ENCODE measurements at places on chromosomes 2 and 18.

DNA sequence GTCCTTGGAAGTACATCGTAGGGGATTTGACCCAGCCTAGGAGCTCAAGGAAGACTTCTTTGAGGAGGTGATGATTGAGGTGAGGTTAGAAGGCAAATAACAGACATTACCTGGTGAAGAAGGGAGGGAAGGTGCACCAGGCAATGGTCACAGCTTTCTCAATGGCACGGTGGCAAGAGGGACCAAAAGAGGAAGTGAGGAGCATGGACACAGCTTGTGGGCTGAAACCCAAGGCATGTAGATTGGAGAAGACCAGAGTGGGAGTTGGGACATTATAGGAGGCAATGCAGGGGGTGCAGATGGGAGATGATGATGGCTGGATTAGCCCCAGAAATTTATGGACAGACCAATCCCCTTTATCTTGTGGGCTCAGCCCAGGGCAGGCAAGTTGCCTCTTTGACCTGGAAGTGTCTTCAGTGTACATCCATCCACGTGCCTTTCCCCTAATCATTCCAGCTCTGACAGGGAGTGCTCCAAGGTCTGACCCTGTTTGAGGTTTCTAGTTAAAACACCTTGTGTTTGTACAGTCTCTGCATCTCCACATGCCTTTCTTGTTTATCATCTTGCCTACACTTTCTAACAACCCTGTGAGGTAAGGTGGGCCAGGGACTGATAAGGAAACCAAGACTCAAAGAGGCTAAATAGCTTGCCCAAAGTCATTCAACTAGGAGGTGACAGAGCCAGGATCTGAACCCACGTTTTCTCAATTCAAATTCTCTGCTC, 59.1 kb downstream of the NRP2 start:
- DNase-seq, result no peak

DNA sequence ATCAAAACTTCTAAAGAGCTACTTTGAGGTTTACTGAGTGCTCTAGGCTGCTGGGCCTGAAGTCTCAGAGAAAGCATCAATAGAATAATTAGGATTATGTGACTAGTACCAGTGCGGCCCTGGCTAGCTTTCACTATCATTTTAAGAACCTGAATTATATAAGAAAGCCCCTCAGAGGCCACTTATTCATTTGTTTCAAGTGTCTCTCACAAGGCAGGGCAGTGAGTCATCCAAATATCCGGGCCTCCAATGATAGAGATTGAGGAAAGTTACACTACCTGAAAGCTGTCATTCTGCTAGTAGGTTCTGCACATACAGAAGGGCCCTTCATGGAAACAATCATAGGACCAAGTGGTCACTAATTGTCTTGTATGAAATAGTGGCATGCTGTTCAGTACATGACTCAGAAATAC, 193.1 kb downstream of the L3MBTL4 start:
- DNase-seq, result no peak

GRCh38 chr18:54750350-54750749, 77.9 kb upstream of the RAB27B start:
- no peak for DNase-seq

- no peak for DNase-seq
Observed at GRCh38 chr18:8962855-8963635, 139.5 kb upstream of the NDUFV2 start.

DNA sequence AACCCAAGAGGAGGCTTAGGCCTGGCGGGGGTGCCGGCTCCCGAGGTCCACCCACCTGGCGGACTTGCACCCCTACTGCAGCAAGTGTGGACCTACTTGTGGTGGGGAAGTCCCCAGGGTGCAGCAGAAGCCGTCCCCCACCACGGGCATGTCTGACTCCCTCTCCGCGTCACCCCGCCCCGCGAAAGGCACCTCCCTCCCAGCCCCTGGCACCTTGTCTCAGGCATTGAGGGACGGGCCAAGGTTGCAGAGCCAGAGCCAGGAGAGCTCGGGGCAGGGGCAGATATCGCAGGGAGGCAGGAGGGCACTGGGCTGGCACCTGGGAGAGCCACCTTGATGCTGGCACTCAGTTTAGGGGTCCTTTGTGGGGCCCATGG, 19.0 kb downstream of the CROCC2 start:
- DNase-seq, result no peak

GRCh38 chr2:109374548-109375130, 239.1 kb downstream of the SEPTIN10 start:
- no peak for DNase-seq

GRCh38 chr2:20665243-20666004, 1.5 kb upstream of the GDF7 start:
- no peak for DNase-seq

- no peak for DNase-seq
Observed at GRCh38 chr18:22505141-22505591, 87.5 kb upstream of the CTAGE1 start.

GRCh38 chr18:59760212-59760611, 63.0 kb upstream of the CCBE1 start:
- no peak for DNase-seq

- no peak for DNase-seq
Observed at GRCh38 chr2:10931710-10932255, 20.0 kb downstream of the KCNF1 start.

GRCh38 chr18:53417003-53417402, 807.5 kb downstream of the MBD2 start:
- no peak for DNase-seq

DNA sequence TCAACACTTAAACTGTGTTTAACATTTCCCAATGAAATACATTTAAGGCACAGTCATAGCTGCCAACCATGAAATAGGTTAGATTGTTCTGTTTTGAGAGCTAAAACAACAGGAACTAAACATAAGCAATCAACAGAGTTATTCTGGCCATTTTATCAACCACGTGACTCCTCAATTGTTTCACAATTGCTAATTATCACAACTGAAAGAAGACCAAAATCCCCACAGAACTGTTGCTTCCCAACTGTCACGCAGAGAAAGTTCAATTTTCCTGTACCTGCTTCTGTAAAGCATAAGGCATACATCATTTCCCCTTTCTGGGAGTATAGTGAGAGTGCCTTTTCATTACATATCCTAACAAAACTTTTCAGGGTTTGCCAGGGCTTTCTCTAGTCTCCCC, 248.6 kb downstream of the EPHA4 start:
- DNase-seq, result no peak

GRCh38 chr2:190137561-190137960, 75.0 kb upstream of the MSTN start:
- no peak for DNase-seq

DNA sequence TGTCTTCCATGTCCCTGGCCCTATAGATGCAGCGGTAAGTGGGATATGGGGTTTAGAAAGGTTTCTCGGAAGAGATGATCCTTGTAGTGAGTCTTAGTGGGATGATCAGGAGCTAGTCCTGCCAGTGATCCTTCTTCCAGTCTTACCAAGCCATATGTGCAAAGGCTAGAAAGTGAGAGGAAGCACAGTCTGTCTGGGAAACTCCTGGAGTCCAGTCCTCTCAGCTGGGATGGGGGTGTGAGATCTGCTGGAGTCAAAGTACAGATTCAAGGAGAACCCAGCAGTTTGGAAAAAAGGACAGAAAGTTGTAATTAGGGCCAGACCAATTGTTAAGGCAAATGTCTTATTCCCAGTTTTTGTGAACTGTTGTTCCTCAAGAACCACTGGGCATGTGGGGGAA, 83.3 kb downstream of the LIMS1 start:
- no peak for DNase-seq

- DNase-seq, result no peak
Observed at GRCh38 chr2:26558271-26559043, 80.5 kb upstream of the OTOF start.

DNA sequence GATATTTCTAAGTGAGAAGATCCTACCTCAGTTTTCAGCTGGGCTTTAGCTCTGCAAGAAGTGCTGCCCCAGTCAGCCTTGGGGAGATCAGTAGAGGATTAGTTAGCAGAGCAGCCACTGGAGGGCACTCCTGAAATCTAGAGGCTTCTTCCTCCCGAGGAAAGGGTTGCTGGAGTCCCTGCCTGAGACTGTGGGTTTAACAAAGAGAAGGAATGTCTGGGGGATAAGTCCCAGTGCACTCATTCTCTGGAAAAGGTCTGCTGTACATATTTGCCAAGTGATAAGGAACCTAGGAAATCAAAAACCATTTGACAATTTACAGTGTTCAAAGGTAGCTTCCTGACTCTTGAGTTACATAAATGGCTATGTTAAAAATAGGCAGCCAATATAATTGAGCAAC, 207.2 kb downstream of the SLC8A1 start:
- DNase-seq, result peak; percentile 5

- DNase-seq, result no peak
Observed at GRCh38 chr2:234577191-234577590, 80.3 kb upstream of the ARL4C start.

DNA sequence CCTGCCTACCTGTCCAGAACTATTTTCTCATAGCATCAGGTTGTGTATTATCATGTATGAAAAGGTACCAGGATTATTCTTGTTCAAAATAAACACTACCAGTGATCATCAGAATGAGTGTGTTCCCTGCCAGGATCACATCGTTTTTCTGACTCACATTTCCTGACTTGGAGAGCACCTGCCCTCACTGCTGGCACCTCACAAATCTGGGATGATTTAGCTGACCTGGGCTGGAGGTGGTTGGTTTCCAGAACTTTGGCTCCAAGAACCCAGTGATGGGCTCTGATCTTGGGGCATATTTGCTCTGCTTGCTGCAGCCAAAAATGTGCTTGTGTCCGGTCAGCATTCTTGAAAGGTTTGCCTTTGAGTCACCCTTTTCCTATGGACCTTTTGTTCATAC, 836.3 kb upstream of the ACVR2A start:
- no peak for DNase-seq

DNA sequence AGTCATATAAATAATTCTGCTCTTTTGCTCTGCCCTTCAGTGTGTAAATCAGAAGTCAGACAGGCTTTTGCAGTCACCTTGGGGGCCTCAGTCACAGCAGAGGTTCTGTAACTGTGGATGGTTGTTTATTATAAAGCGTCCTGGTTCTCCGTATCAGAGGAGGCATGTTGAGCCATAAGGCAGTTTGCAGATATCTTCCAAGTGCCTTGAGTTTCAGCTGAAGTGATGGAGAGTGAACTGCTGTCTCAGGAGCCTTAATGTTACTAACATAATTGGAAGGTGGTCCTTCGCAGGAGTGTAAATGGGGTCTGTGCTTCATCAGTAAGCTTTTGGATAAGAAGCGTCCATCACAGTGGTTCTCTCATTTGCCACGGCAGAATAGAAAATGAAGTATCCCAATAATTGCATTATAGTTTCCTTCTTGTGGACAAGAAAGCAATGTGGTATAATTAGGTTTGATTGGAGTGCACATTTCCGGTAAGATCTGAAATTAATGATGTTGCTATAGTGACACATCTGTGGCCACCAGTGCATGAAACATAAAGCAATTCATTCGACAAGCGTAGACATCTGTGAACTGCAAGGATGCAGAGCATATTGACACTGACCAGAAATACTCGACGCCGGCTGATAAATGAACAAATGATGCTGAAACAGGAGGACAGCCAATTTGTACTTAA, 112.5 kb upstream of the NFATC1 start:
- DNase-seq, result no peak

DNA sequence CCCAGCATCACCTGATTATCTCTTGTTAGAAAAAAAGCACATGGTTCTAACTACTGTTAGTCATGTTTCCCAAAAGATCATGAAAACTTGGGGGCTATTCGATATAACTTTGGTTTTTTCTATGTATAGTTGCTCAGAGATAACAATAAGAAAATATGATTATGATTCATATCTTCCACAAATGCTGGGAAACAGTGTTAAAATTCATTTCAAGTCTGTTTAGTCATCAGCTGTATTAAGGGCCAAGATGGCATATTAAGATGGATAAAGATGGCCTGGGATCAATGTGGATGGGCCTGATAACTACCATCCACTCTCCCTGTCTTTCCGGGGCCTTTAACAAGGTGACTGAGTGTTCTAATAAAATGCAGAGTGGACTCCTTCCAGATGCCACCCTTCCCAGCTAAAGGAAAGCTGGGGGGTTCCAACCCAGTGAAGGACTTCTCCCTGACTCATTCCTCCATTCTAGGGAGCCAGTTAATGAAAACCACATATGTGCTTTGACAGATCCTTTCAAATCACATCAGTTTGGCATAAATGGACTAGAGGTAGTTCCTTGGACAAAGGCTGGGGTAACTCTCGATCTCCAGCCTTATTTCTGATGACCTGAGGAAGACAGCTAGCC, 221.6 kb downstream of the VAPA start:
- no peak for DNase-seq

DNA sequence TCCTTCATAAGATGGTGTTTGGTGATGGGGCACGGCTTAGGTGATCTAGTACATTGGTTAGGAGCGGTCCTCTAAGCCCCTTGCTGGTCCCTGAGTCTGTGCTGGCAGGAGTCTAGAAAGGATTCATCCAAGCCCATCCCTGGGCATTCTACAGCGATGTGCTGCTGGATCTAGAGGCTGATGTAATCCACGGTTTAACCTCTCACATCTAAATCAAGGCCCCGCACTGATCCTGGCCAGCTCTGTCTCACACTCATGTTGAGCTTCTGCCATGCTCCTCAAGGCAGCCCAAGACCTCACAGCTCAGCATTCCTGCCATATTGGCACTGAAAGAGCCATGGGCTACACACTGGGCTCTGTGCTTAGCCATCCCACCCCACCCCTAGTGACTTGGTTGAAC, 664.8 kb downstream of the STK39 start:
- no peak for DNase-seq

DNA sequence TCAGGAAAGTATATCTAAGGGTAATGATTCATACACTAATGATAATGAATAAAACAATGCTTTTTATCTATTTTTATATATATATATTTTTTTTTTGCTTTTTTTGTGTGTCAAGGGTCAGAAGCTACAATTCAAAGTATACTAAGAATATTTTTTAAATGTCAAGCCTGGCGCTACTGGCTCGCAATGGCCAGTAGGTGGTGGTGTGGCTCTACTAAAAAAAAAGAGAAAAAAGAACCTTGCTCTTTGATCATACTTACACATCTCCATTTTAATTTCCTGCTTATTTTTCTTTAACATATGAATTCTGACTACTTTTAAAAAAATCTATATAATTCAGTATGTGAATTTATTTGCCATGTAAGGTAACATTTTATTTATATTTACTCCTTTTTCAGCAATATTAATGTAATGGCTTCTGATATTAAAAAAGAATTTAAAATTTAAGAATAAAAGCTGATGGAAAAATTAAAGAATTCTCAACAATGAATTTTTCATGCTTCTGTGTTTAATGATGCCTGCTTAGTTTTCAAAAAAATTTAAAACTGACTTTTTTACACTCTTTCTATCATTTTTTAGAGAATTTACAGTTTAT, 232.9 kb downstream of the GULP1 start:
- no peak for DNase-seq

DNA sequence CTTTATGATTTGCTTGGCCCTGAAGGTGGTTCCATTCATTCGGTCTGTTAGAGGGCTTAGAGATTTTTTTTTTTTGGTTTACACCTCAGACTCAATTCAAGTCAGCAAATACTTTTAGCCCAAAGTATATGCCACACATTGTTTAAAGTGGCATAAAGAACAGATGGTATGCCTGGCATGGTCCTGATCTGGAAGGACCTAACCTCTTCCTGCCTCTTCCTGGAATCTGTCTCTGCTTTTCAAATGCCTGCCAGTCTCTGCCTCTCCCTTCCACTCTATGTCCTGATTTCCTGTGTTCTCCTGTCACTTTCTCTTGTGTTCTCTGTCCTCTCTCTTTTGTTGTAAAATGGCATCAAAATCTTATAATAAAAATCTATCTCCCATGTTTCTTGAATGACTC, 158.0 kb downstream of the ANKRD30B start:
- no peak for DNase-seq

Measured in activated CD4-positive, alpha-beta T cell treated with anti-CD3 and anti-CD28 coated beads, Interleukin-2, Interleukin-4, amounts not matched to agents 100 ng/mL and 50 ng/mL, durations not matched to agents 16 hours and 8 hours (primary cell).